ENCODE measurements at places on chromosomes 16 and 17.

GRCh38 chr16:27315333-27316037 lies 1.7 kb downstream of the IL4R start:
- DNase-seq: no peak

GRCh38 chr16:9679213-9679767 lies 502.9 kb downstream of the GRIN2A start:
- no peak for DNase-seq

DNA sequence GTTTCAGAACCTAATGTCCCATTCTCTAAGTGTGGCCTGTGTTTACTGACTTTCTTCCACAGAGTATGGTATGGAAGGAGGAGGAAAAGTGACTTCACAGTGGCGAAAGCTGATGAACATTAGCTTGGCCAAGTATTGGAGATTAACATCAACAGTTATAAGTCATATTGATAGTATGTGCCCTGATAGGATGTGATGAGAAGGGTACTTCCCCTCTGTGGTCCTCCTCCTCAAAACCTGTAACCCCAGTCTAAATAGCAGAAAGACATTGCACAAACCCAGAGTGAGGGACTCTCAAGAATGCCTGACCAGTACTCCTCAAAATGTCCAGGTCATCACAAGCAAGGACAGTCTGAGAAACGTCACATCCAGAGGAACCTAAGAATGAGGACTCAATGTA lies 73.1 kb downstream of the CLEC16A start:
- no peak for DNase-seq

DNA sequence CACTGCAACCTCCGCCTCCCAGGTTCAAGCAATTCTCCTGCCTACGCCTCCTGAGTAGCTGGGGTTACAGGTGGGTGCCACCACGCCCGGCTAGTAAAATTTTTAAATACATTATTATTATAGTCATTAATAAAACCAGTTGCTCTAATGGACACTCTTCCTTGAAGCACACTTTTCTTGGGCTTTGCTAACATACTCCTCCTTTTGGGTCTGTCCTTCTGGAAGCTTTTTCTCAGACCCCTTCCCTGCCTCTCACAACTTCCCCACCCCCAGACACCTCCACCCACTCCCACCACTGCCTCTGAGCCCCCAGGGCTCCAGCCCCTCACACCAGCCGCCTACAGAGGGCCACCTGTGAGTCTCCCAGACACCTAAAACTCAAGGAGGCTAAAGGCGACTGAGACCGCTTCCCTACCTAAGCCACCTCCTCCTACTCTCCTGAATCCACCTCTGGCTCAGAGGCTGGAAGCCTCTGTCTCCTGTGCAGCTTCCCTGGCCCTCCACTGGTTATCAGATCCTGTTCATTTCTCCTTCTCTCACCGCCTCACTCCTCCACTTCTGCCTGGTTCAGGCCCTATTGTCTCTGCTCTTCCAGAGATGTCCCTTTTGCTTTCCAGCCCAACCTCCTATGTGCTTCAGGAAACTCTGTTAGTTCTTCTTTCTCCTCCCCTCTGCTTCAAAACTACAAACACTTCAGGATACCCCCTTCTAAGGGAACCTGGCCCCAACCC lies 2.1 kb upstream of the CUEDC1 start:
- no peak for DNase-seq

GRCh38 chr17:50045154-50045553 lies 10.8 kb upstream of the ITGA3 start:
- no peak for DNase-seq

DNA sequence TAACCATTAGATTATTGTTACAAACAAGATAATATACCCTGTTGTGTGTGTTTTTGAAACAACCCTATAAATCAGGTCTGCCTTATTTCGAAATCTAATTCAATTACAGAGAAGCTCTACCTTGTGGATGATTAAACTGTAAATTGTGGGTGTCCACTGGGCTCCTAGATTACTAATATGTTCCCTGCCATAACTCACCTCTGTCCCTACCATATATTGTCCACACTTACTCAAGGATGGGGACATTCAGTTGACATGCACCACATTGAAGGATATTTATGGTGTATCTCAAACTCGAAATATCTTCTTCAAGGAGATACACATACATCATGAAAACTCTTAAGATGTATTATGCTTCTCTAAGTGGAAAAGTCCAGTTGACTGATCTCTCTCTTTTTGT lies 617.6 kb upstream of the EEF2KMT start:
- no peak for DNase-seq

GRCh38 chr17:78883533-78884131 lies 19.4 kb downstream of the CEP295NL start:
- DNase-seq: no peak

DNA sequence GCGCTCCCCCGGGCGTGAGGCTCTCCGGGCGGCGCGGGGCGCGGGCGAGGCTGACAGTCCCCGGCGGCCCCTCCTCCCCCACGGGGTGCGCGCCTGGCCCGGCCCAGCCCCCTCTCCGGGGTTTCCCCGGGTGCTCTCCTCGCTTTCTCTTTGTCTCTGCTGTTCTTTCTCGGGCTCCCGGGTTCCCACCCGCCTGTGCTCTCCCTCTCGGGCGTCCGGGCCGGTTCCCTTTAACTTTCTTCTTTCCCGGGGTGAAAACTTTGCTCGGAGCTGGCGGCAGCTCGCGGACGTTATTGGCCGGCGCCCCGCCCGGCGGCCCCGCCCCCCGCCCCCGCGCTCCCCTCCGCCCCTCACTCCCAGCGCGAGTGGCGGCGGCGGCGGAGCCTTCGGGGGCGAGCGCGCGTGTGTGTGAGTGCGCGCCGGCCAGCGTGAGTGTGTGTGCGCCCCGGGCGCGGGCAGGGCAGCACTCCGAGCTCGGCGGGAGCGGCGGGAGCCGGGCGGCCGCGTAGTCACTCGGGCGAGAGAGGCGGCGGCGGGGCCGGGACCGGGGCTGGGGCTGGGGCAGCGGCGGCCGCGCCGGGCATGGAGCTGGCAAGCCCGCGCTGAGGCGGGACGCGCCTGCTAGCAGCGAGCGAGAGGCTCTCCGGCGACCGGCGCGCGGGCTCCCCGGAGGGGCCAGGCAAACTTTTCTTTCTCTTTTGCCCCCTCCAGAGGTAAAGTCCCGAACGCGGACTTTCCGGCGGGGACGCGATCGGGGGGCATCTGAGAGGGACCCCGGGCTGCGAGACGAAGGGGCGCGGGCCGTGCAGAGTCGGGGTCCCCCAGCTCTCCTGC lies at the start of gene NTN1:
NTN1 (plus strand) TSS at position 353 of the 834 bp plus-strand sequence. CDS start 864 bp downstream, outside the sequence.
- DNase-seq: peak; percentile 46

DNA sequence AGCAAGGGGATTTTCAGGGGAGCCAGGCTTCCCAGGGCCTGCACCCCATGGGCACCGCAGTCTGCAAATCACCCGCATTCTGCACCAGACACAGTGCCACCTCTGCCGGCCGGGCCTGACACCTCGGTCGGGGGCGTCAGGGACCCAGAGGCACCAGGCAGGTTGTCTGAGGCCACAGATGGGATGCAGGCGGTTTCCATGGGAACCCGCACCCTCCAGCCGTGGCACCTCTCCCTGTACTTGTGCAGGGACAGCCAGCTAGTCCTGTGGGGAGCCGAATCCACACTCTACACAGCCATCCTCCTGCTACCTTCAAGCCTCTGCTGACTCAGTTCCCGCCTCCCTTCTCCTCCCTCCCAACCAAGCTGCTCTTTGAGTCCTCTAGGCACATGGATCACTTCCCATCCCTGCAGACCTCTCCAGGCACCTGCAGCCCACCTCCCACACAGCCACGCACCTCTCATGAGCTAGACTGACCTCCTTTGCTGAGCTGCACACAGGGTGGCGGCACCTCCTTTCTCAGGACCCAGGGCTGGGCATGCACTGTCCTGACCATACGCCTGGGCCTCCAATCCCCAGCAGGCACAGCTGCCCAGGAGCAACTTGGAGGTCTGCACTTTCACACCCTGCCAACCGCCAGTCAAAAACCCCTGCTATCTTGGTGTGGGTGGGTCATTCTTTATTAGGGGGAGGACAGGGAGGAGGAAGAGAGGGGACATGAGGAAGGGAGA lies 119.5 kb downstream of the C16orf78 start:
- no peak for DNase-seq

- DNase-seq: no peak
These were observed 404.8 kb downstream of the CDH13 start for GRCh38 chr16:83031524-83031923.

GRCh38 chr17:28412099-28412498 lies 6.1 kb upstream of the SLC46A1 start:
- DNase-seq: no peak
